Left cardiac atrium (tissue), 4 donors: ENCODE measurements at places on chromosomes 13 and 19. TPM values are rescaled to one million over a fixed set of nuclear protein-coding genes. Genes with fewer than 3 reads are reported as not detected.
A peak's percentile ranks its signal among the peaks of the same experiment; 100 is the strongest.

DNA sequence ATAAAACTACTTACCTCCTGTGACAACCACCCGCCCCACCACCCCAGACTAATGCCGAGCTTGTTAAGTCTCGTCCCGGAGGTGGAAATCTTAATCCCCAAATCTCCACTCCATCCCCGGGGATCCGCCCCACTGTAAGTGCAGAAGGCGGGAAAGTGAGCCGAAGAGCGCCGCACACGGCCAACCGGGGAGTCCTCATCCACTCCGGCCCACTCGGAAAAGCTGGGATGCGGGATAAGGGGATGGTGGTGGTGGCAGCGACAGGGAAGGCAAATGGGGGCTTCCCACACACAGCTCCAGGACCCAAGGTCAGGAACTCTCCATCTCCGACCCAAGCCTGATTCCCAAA lies 621 bp downstream of the FBL start:
- DNase-seq = no peak

DNA sequence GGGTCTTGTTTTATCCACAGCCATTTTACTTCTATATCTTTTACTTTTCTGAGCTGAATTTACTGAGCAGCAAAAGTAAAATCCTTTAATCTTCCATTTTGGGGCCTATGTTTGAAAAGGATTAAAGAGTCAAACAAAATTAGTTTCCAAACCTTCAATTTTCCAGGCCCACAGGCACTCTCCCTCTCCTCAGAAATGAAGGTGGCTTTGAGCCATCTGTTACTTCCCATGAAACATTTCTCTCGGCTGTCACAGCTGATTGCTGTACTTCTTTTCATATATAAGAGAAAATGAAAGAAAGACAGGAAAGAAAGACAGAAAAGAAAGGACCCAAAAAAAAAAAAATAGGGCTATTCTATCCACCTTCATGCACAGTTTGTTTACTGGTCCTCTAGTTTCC lies 194.9 kb downstream of the LACC1 start:
- DNase-seq = no peak

- no peak for DNase-seq
These were observed 241.0 kb downstream of the KLF5 start for GRCh38 chr13:73299787-73300186.

DNA sequence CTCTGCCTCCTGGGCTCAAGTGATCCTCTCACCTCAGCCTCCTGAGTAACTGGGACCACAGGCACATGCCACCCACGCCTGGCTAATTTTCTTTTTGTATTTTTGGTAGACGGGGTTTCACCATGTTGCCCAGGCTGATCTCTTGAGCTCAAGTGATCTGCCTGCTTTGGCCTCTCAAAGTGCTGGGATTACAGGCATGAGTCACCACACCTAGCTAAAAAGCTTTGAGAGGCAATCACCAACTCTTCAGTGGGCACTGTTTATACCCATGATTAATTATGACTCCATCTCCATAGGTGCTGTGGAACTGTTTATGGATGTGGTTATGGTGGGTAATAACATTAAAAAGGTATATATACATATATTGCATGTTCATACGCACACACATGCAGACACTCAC lies 7.5 kb upstream of the RBM26 start:
- no peak for DNase-seq

GRCh38 chr13:111398715-111399299 lies 78.4 kb downstream of the TEX29 start:
- DNase-seq = no peak

DNA sequence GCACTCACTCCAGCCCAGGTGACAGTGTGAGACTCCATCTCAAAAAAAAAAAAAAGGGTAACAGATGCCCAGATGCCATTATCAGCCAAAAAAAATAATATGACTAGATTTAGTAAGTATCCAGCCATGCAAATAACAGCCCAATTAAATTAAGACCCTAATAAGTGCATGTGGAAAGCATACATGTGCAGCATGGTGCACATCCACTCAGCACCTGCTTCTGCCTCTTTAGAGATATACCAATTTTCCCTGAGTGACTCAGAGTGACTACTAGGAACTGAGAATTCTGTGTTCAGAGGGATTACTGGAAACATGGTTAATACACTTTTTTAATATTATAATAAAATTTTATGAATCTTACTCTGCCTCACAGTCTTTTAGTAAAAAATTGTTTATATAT lies 29.8 kb upstream of the ZNF675 start:
- no peak for DNase-seq

- peak; percentile 67 for DNase-seq
These were observed at the start of gene SIGLEC9 for GRCh38 chr19:51124729-51125128. Gene SIGLEC9, plus strand, starts transcription at chr19:51124906. Its CDS starts 69 bp downstream, at chr19:51124975.

GRCh38 chr19:2248136-2249009 lies 750 bp upstream of the AMH start:
- DNase-seq = peak; percentile 18

DNA sequence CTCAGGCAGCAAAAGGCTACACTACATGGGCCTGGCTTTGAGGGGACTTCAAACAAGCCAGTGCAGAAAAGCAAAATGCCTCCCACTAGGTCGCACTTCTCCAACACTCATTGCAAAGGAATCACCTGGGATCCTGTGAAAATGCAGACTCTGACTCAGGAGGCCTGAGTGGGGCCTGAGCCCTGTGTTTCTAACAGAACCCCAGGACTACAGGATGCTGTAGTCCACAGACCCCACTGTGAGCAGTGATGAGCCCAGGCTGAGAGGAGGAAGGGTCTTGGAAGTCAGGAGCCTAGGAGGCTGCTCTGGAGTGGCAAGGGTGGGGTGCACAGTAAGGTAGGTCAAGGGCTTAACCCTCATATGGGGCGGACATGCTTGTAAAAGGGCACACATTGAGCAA lies 46.7 kb upstream of the SERP2 start:
- DNase-seq = no peak

- no peak for DNase-seq
These were observed 223.1 kb downstream of the NBEA start for GRCh38 chr13:35165205-35165604.

DNA sequence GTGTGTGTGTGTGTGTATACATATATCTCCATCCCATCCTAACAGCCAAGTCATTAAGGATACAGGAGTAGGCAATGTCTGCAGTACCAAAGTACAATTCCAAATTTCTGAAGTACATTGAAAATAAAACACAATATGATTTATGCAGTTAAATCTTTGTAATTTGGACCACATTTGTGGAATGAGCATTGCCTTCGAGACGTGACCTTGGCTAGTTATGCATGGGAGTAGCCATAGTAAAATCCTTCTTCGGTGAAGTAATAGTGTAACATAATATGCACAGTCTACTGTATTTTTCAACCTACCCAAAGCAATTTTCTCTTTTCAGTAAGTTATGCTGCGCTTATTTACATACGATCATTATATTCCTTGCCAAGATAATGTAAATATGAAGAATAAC lies 665.7 kb upstream of the GPC6 start:
- DNase-seq = no peak

DNA sequence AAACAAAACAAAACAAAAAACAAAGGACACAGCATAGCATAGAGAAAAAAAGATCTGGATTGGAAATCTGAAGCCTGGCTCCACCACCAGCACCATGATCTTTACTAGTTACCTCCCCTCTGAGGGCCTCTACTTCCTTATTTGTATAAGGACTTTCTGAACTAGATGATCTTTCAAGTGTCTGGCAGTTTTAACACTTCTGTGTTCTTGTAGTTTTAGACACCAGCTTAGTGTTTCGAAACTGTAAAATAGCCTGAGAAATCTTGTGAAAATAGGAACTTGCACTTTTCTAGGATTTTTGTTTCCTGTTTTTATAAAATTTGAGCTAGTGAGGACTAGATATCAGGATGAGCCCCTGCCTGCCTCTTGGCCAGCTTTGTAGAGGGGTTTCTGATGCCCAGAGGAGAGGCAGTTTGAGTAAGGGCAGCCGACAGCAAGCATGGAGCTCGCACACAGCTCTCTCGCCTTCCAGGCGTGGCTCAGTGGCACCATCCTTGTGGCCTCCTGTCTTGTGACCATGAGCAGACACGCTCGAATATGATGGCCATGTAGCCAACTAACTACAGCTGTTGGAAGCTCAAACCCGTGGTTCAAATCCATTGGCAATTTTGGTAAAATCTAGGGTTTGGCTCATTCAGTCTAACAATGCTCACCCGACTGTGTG lies 319.0 kb downstream of the KCNRG start:
- no peak for DNase-seq

DNA sequence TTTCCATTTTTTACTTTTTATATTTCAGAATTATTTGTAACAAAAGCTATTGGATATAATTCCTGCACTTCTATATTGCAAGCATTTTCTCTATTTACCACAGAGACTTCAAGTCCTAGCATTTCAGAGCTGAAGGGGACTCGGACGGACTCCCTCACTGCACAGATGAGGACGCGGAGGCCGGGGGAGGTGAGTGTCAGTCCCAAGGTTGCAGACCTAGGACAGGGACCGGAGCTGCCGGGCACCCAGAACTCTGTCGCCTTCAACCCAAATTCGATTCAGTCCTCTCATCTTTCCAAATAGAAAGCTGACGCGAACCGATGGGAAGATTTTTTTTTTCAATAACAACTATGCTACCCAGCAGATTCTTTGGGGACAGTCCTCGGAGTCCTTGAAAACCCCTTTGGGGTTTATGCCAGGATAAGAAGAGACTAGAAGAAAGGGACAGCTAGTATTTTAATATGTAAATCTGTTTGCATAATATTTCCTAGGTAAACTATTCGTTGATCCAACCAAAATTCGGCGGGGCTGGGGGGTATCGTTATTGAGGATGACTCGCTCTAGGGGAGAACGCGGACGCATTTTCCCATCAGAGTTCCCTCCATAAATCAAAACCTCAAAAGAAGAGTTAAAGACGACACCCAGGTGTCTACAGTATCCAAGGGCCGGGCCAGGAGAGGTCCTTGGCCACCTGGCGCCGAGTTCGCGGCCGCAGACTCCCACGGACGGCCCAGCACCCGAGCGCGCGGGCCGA lies 803 bp downstream of the FLT3 start:
- DNase-seq = no peak

- no peak for DNase-seq
These were observed 119.2 kb upstream of the ABCC4 start for GRCh38 chr13:95420501-95420900.

GRCh38 chr19:19775891-19776205 lies 42.9 kb upstream of the ZNF14 start:
- no peak for DNase-seq

DNA sequence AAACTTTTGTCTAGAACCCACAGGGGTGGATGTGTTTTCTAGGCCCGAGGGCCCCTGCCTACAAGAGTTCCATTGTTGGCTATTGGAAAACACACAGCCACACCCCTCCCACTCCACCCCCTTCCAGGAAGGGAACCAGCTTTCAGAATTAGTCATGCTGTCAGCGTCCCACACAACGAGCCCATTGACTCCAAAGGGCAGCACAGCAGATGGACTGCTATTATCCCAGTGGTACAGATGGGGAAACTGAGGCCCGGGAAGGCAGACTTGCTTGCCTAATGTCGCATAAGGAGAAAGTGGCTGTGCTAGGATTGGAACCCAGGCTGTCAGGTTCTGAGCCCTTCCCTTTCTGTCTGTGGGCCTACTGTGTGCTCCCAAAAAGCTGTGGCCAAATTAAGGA lies 8.1 kb upstream of the FXYD3 start:
- peak; percentile 53 for DNase-seq

DNA sequence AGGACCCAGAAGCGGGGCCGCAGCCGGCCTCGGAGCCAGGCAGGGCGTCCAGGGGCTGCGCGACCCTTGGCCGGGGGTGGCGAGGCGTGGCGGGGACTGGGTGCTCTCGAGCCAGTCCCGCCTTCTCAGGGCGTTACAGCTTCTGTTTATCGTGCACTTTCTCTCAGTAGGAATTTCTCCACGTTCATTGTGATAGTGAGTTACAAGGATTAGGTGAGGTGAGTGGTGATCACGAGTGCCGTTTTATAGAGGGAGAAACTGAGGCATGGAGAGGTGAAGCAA lies 600 bp downstream of the AP1M1 start:
- no peak for DNase-seq

GRCh38 chr19:35675589-35676140 lies 9.3 kb downstream of the UPK1A start:
- DNase-seq = no peak

ZNF83 gene
- total RNA-seq = 19.3 TPM

OR7D2 gene
- not detected for total RNA-seq

PSG5 gene
- not detected for total RNA-seq

OR4F17 gene
- total RNA-seq = not detected

OVOL3 gene
- not detected for total RNA-seq

IL12RB1 gene
- 1.2 TPM for total RNA-seq

KLK8 gene
- total RNA-seq = 0.53 TPM

ZNF653 gene
- total RNA-seq = 3.7 TPM

RASL11A gene
- total RNA-seq = 15.6 TPM

SERP2 gene
- total RNA-seq = 12.9 TPM
